ENCODE measurements at places on chromosomes 2 and 18.
A peak's percentile ranks its signal among the peaks of the same experiment; 100 is the strongest.

- DNase-seq: no peak
Measured at GRCh38 chr2:159450180-159450579, 163.7 kb upstream of the WDSUB1 start.

- DNase-seq: no peak
Measured at GRCh38 chr2:10497797-10498251, 49.7 kb upstream of the ODC1 start.

DNA sequence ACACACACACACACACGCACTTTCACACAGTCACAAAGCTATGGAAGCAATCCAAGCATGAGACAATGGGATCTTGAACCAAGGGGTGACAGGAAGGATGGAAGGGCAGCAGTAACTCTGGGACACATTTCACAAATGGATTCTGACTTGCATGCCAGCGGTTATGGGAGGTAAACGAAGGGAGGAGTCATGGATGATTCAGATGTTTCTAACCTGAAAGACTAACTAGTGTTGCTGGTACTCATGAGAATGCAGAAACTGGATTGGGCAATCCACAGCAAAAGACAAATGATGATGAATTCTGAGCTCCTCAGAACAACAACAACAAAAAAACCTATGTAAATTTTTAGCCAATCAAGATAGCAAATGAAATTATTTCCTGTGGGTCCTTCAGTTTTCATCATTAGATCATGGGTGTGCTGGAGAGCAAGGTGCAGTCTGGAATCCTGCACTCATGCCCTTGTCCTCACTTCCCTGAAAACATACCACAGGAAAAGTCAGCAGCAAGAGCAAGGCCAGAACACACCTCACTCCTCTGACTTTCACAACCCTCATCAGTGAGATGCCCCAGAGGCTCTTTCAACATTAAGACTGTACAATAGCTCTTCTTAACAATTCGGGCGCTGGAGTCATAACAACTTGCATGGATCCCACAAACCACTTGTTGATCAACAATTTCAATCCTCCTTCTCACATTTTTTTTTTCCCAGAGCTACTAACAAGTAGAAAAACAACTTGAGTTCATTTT lies 32.6 kb downstream of the ABCA12 start:
- no peak for DNase-seq

- DNase-seq: no peak
Measured at GRCh38 chr2:62335612-62336011, 139.7 kb downstream of the B3GNT2 start.

GRCh38 chr2:125167820-125168219 lies 1142.7 kb downstream of the CNTNAP5 start:
- no peak for DNase-seq

- no peak for DNase-seq
Measured at GRCh38 chr2:161123531-161124030, 36.6 kb upstream of the TANK start.

- DNase-seq: peak; percentile 81
Measured at GRCh38 chr2:217314021-217314460, 454.2 kb upstream of the TNP1 start.

DNA sequence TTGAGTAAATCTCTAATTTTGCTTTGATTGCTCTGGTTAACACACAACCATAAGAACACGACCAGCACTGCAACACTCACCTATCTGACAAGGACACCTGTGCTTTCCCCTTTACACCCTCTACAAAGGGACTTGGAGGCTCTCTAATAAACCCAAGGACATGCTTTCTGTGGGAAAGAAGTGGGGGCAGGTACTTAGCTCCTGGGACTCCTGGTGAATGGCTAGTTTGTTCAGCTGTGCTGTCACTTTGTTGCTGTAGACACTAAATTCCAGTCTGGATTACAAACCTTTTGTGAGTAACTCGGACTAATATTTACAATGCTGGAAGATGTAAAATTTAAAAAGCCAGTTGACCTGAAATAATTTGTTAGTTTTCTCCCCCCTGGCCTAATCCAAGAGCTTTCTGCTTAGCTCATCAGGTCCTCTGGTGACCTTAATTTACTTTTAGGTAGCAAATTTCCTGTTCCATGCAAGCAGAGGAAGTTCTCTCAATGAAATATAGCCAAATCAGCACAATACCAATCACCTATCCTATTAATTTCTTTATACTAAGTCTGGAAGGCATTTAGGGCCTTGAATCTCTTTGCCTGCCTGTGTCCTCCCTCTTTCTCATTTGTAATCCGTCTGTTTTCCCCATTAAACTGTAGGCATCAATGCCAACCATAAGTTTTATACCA lies 67.5 kb downstream of the PLCL1 start:
- DNase-seq: no peak

GRCh38 chr2:152763651-152764050 lies 45.2 kb downstream of the ARL6IP6 start:
- no peak for DNase-seq

DNA sequence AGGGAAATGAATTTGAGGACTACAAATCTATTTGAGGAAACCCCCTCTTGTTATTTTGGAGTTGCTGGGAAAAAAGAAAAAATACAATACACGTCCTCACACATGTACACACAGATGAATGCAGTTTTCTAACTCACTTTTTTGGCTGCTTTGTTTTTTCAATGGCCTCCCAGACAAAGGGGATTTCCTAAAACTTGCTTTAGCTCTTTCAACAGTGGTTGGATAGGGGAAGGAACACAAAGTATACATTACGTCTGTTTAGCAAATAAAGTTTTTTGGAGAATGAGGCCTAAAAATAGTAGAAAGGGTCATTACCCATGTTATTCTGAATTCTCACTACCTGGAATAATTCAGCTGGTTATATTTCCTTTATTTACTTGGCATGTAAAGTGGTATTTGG lies 125.3 kb upstream of the ITGB6 start:
- DNase-seq: no peak

Measured in NCI-H1105 (cell line).